ENCODE measurements at places on chromosomes 1 and 21.

GRCh38 chr1:224127925-224128819 is 14.3 kb downstream of the FBXO28 start:
- DNase-seq, result no peak

DNA sequence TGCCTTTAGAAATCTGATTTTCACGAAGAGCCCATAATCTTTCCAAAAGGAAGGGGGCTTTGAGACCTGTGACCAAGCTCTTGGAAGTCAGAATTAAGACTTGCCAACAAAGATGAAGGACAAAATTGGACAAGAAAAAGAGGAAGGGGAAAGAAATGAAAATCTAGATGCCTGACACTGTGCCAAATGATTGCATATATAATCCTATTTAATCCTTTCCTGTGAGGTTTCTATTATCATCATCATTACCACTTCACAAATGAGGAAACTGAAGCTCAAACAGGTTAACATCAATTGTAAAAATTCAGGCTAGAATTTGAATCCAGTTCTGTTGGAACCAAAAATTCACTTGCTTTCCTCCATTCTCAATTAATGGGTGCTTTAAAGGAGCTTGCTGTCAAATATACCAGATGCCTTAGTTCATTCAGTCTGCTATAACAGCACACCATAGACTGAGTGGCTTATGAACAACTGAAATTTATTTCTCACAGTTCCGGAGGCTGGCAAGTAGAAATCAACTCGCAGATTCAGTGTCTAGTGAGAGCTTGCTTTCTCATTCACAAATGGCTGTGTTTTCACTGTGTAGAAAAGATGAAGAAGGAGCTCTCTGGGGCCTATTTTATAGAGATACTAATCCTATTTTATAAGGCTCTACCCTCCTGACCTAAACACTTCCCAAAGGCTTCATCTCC is 197.5 kb upstream of the ST6GALNAC5 start:
- DNase-seq, result no peak

DNA sequence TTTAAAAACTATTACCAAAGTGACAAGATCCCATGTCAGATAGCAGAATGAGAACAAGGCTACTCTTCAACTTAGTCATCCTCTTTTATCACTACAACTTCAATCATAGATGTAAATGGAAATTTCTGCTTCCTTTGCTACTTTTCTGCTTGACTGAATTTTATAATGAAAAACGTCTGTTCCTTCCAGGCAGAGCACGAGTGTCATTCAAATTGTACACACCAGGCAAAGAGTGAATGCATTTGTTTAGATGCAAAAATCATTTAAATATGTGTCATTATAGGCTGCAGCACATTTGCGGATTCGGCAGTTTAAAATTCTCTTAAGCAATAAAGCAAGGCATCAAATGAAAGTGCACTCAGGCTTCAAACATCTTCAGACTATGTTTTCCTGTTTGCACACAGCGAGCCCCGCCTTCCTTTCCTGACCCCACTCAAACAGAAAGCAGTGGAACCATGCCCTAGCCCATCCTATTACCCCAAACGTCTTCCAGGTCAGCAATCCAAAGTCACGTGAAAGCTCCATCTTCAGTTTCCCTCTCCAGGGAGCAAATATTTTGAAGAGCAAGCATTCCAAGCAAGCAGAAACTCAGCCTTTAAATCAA is 99.6 kb downstream of the APP start:
- peak; percentile 91 for DNase-seq

GRCh38 chr1:168223681-168224540 is 1.9 kb upstream of the SFT2D2 start:
- DNase-seq, result no peak

Measured in NCI-H526 (cell line).